ENCODE measurements at places on chromosomes 5 and 9.

- no peak for DNase-seq
These were observed 25.7 kb downstream of the C9orf85 start for GRCh38 chr9:71937070-71937625.

- DNase-seq = no peak
These were observed 2.6 kb upstream of the SLC25A51 start for GRCh38 chr9:37906312-37907239.

DNA sequence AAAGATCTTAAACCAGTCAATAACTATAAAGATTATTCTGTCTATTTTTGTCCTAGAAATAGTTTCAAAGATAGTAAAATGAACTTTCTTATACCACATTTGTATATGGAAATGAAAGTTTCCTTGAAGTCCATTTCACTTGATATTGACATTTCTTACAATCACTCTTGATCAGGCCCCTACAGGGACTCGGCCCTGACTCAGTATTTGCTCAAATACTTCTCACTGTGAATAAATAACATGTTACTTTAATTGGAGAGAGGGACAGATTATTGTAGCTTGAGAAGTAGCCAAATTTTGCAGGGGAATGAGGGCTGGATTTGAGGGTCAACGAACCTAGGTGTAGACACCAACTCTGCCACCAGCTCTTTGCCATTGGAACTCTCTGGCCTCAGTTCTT lies 25.6 kb upstream of the SMARCA2 start:
- no peak for DNase-seq

- no peak for DNase-seq
These were observed 77.0 kb upstream of the DPYSL3 start for GRCh38 chr5:147586832-147587231.

DNA sequence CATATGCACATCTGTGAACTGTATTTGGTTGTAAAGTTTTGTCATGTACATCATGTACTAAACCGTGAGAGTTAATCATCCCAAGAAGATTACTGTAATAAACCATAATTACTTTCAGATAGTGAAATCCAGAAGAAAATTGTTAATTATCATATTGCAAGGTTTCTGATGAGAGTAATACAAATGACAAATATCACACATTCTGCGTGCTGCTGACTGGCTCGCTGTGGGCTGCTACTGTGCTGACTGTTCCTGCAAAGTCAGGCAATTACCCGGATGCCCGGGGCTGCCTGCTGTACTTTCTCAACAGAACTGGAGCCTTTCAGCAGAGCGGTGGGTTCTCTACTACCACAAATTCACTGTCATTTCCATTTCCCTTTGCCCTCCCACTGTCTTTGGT lies 68.3 kb downstream of the SMARCA2 start:
- DNase-seq = no peak
